ENCODE measurements at places on chromosomes 11 and 22.

- DNase-seq: no peak
Observed at GRCh38 chr11:88972210-88972609, 93.6 kb downstream of the GRM5 start.

GRCh38 chr22:27997538-27997937 is 78.5 kb upstream of the PITPNB start:
- DNase-seq: no peak

- DNase-seq: no peak
Observed at GRCh38 chr11:86811637-86812321, 11.4 kb downstream of the PRSS23 start.

DNA sequence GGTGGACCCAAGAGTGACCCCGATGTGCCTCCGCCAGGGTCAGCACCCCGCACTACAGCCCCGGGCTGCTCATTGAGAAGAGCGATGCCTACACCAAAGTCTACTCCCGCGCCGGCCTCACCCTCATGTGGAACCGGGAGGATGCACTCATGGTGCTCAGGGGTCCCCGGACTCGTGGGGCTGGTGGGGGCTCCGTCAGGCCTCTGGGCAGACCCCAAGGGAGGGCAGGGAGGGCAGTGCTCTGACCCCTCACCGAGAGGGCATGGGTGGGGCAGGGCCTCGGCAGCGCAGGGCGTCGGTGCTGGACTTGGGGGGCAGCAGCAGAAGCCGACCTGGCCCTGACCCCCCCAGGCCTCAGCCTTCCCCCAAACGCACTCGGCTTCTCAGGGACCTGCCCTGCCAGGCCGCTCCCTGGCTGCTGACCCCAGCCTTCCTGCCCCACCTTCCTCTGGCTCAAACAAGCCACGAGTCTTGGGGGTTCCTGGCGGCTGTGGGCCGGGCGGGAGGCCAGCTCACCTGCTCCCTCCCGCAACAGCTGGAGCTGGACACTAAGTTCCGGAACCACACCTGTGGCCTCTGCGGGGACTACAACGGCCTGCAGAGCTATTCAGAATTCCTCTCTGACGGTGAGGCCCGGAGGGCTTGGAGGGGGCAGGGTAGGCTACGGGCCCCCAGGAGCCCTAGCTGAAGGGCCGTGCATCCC is 2.9 kb downstream of the MUC2 start:
- no peak for DNase-seq

- no peak for DNase-seq
Observed at GRCh38 chr22:46764779-46765485, 2.5 kb downstream of the TBC1D22A start.

GRCh38 chr11:73280626-73281025 is 8.5 kb downstream of the P2RY6 start:
- DNase-seq: no peak

DNA sequence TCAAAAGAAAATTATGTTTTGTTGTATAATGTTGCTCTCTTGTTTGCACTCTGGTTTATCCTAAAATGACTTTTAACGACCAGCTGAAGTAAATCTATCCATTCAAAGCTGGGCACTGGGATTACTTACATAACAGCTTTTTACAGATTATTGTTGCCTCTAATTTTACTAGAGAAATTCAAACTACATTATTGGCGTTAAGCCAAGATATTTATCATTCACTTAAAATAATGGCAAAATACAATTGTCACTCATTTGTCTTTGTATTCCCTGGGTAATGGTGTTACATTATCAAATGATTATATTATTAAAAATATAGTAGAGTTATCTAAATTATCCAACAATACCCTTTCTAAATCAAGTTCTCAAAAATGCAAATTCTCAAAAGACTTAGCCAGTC is 30.3 kb downstream of the DLG2 start:
- no peak for DNase-seq

DNA sequence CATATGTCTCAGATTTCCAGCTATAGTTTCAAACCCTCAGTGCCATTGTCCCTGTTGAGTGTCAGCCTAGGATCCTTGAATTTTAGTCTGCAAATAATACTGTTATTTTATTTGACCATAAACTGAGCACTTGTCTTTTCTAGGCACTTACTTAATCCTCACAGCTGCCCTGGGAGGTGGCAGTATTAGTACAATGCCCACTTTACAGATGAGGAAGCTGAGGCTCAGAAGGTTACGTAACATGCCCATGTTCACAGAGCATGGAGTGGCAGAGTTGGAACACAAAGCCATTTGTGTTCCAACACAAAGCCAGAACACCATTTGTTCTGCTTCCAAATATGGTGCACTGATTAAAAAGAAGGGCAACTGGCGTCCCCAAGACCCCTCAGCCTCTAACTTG is 38.2 kb upstream of the ALX4 start:
- no peak for DNase-seq

- no peak for DNase-seq
Observed at GRCh38 chr11:60878245-60879101, 11.1 kb downstream of the ZP1 start.

DNA sequence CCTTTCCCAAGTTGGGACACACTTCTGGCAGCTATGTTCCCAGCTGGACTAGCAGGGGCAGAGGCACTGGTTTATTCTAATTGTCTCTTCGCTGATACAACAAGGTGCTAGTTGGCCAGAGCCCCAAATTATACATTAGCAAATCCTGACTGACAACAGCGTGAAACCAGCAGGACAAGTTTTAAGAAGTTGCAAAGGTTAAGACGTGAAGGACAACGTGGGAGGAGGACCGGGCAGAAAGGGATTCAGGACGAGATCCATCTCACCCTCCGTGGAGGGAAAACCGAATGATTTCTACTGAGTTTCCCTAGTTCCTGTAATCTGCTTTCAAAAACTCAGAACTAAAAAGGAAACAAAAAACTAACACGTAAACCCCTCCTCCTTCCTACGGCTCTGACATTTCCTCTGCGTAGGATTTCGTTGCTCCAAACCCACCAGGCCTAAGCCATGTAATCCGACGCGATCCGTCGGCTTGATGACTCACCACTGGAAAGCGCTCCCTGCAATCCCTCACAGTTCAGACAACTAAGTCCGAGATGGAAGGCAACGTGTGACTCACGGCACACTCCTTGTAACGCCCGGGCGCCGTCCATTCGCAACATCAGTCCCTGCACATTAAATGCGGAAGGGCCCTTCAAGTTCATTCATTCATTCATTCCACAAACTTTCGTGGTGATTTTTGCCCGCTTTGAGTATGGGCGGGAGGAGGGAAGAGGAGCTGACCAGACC is 703 bp downstream of the POGLUT3 start:
- DNase-seq: peak; percentile 94

DNA sequence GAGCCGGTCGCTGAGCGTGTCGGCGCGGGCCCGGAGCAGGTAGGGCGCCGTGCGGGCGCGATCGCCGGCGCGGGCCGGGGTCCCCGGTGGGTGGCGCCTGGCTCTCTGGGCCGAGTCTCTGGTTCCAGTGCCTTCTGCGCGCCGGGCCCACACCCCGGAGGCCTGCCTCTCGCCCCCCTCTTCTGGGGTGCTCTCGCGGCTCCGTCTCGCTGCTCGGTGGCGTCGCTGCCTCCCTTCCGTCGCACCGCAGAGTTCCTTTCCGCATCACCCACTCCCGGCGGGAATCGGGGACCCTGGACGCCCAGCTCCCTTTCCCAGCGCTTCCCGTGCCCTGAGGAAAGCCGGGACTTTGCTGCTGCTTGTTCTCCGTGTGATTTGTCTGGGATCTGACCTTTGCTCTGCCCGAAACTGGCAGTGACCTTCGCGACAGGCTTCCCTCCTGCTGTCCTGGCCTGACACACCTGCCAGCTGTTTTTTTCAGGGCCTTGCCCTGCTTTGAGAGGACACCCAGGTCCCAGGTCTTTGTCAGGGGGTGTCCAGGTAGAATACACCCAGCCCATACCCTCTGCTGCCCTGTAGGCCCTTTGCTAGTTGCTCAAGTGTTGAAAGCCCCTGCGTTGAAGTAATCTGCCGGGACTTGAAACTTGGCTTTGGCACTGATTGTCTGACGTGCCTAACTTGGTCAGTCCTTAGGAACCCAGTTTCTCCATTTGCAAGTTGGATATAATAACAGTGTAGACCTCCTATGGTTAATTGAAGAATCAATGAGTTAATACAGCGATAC is 711 bp downstream of the FDX1 start:
- no peak for DNase-seq

- DNase-seq: no peak
Observed at GRCh38 chr11:122769126-122769780, 69.0 kb upstream of the CRTAM start.

DNA sequence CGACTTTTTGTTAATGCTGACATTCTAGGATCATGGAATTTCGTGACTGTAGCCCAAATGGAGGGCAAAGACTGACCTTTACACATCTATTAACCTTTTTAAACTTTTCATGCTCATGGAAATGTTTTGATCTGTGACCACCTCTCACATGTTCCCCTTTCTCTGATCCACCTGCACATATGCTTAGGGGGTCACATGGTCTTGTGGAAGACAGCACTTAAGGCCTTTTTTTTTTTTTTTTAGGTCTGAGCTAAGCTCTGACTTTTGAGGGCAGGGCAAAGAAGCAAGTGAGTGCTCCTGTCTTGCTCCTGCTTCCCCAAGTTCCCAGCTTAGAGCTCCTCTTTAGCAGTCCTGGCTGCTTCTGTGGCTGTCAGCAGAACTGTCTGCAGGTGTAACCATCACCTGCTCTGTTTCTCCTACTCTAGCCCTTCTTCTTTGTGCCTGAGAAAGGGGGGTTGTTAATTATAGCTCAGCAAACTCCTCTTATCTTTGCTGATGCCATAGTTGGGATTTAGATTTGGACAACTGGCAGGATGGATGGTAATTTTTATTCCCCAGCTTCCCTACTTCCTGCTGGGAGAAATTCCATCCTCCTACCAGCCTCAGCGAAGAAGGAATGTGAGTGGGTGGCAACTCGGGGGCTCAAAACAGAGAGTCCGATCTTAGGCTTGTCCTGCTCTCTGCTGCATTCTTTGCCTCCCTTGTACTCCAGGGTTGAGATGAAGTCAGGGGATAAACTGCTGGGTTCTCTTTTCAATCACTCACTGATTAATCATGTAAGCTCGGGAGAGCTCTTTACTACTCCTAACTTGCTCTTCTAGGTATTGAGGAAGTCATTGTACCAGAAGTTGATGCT is 64.4 kb downstream of the GRAMD1B start:
- no peak for DNase-seq

GRCh38 chr22:49398646-49399045 is 429.0 kb downstream of the BRD1 start:
- no peak for DNase-seq

- DNase-seq: no peak
Observed at GRCh38 chr11:60504219-60504905, 10.8 kb upstream of the MS4A13 start.

DNA sequence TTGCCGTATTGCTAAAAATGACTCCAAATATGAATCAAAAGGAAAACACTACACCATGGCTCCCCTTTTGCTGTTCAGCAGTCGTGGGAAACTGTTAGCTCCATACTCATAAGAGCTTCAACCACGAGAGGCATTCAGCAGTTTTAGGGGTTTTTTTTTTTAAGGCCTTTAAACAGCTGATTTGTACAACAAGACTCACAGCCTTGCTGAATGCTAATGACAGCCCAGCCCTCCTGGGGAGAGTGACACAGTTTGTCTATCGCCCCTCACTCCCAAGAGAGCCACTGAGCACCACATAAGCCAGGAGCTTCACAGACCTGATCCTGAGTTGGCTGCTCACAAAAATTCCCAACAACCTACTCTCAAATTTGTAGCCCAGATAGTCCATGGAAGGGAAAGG is 32.4 kb downstream of the GALNT18 start:
- DNase-seq: no peak

DNA sequence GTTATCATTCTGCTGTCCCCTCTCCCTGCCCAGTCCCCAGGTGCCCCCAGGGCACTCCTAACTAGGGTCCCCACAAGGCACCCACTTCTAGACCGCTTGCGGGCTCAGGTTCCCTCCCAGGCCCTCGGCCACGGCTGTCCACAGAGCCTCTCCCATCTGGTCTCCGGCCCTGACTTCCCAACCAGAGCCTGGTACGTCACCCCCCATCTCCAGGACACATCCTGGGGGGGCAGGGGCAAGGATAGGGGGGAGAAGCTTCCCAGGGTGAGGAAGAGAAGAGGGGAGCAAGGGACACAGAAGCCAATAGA is 457 bp downstream of the SSTR3 start:
- DNase-seq: no peak

- no peak for DNase-seq
Observed at GRCh38 chr11:296171-297050, 2.9 kb downstream of the IFITM5 start.

DNA sequence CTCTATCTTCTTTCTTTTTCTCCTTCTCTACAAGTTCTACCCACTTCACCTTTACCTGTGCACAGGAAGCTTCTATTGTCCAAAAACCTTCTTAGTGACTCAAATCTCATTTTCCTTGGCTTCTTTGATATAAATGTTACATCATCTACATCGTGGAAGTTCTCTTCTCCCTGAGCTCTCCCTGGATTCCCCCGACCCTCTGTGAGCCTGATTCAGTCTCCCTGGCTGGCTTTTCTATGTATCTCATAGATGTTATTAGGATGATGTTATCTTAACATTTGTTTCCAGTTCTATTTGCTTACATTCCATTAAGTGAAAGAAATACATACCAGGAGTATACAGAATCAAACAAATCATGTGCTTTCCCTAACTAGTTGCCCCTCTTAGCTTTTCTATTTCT is 235.8 kb upstream of the PITPNB start:
- no peak for DNase-seq

DNA sequence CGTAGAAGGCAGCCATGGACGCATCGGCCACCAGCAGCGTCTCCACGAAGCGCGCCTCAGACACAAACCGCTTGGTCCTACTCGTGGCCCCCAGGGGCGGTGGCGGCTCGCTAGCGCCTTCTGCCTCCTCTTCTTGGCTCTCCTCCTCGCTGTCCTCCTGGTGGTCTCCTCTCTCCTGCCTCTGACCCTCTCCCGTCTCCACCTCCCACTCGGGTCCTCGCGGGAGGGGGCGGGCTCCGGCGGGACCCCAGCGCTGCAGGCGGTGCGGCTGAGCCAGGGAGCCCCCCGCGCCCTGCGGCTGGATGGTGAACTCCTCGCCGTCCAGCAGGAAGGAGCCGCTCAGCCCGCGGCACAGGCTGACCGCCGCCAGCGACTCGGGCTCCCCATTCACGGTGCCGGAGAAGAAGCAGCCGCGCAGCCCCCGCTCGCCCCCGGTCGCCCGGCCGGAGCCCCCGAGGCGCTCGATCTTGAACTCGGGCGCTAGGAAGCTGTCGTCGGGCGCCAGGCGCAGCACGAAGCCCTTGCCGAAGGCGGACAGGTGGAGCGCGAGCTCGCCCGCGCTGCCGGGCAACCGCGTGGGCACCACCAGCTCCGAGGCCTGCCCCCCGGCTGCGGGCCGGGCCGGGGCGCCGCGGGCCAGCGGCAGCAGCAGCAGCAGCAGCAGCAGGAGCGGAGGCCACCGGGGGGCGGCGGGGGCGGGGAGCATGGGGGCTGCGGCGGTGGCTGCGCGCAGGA is 661 bp downstream of the ADAMTS8 start:
- no peak for DNase-seq

GRCh38 chr11:8019314-8020243 is 32.4 kb downstream of the EIF3F start:
- DNase-seq: no peak
